Stimulated activated CD4-positive, alpha-beta T cell treated with anti-CD3 and anti-CD28 coated beads, Interleukin-4, amount 100 ng/mL, for 1 hour (primary cell): ENCODE measurements at places on chromosomes 6 and 20.

- no peak for DNase-seq
Observed at GRCh38 chr6:127210725-127211124, 55.9 kb upstream of the RNF146 start.

DNA sequence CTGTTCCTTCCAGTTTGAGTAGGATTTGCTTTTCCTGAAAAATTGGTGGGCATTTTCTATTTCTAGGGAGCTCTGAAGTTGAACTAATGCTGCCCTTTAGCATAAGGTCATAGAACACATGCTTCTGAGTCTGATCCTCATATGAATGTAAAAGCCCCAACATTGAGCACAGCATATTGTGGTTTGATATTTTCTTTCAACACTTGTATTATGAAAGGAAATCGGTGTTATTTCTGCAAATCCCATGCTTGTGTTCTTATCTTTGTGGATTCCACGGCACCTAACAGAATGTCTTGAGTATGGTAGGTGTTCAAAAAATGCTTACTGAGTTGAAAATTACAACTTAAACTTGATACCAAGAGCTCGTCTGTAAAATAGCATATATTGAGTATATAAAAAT lies 85.8 kb downstream of the TRMT11 start:
- DNase-seq: no peak

DNA sequence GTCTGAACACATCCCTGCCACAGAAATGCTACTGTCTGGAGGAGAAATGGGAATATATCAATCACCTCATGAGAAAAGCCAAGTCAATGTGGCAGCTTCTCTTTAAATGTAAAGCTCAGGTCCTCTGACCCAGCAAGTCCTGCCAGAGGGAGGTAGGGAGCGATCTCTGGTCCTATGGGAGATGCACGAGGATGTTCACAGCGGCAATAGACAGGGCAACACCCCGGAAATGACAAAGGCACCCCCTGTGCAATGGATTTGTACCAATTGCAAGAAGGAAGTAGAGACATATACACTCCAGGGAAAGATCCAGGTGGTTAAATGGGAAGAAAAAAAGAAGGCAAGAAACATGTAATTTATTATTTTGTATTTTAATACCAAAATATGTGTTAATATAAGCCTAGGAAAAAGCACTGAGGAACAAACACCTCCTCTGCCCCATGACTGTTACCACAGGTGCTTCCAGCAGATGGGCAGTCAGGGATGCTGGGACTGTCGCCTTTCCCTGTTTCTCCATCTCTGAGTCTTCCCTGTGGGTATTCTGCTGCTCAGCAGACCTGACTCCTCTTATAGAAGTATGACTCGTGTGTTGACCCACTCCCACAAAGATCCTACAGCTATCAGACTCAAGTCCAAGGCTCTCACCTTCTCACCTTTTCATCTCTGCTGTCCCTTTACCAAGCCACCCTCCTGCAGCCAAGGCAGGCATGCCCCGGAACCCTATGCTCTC lies 20.8 kb downstream of the ATP9A start:
- DNase-seq: no peak

DNA sequence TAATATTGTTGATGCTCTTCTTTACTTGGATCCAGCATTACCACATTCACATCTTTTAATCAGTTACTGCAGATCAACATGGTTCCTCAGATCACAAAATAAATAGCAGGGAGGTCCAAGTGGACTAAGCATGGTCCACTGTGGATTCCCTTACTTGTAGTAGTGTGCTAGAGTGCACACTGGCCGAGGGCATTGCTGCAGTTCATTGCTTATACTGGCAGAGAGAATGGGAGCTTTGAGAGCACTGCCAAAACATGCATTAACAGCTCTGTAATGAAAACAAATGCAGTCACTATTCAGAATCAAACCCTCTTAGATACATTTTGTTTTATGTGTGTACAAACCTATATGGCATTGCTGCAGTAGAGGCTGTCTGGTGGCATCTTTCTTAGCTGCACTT lies 471.5 kb downstream of the CD109 start:
- DNase-seq: no peak

- peak; percentile 10 for DNase-seq
Observed at GRCh38 chr20:61896058-61896961, 169.4 kb downstream of the TAF4 start.

DNA sequence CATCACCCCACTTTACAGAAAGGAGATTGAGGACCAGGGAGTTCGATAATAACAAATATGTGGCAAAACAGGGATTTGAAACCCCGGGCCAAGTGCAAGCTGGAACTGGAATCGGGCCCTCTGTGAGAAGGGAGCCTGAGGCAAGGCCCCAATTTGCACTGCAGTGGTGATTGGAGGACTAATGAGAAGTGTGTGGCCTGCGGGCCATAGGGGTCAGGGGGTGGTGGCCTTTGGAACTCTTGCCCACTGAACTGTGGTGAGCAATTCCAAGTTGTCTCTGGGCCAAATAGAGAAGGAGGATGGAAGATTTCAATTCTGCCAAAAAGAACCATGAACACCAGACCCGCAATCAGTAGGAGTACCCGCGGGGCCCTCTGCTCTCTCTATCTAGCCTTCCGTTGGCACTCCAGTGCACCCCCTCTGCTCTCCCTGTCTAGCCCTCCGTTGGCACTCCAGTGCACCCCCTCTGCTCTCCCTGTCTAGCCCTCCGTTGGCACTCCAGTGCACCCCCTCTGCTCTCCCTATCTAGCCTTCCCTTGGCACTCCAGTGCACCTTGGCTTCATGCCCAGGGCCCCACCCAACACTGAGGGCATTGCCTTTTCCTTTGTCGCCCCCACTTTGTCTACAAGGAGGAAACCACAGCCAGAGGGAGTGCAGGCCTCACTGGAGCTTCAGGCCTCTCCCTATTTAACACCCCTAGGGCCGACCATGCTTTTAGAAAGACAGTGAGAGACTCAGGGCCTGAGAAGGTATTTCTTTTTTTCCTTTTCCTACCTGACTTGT lies 6.0 kb upstream of the PTPRA start:
- no peak for DNase-seq

GRCh38 chr6:158910484-158911440 lies 89.2 kb downstream of the RSPH3 start:
- DNase-seq: no peak

DNA sequence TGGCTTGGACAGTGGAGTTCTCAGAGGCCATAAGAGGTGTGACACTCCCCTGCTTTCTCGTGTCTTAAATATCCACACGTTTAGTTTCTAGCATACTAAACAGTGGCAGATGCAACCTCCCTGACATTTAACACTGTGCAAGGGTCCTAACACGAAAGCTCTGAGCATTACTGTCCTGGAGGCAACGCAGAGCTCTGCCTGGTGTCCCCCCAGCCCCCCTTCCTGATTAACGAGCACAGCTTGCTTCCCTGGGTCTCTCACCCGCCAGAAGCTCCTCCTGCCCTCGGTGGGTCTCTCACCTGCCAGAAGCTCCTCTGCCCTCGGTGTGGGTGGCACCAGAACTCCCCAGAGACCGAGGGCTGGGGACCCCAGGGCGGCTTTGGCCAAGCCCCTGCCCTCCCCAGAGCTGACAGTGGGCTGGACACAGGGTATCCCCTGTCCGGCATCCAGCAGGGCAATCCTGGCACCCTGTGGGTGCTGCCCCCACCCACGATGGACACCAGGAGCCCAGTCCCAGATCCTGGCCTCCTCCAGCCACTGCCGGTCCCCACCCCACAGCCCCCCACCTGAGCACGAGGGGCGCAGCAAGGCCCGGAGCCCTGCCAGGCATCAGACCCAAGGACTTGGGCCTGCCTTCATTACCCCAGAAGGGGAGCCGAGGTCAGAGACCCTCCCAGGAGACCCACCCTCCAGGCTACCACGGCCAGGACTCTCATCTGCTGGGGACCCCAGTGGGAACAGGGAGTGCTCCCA lies 12.4 kb upstream of the KCNQ2 start:
- DNase-seq: no peak

DNA sequence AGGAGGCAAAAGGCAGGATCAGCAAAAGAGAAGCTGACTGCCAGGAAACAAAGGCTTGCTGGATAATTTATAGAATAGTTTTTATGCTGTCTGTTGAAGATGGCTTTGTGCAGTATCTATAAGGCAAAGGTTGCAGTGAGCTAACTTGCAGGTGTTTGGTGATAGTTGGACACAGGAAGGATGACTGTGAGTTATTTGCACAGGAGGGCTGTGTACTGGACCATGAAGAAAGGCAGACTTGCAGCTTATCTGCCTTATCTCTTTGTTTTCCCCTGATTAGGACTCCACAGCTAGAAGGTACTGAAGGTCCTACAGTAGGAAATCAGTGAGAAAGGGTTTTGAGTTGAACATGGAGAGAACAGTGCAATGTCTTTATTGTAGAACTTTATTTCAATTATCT lies 2.1 kb downstream of the BTN1A1 start:
- DNase-seq: no peak

DNA sequence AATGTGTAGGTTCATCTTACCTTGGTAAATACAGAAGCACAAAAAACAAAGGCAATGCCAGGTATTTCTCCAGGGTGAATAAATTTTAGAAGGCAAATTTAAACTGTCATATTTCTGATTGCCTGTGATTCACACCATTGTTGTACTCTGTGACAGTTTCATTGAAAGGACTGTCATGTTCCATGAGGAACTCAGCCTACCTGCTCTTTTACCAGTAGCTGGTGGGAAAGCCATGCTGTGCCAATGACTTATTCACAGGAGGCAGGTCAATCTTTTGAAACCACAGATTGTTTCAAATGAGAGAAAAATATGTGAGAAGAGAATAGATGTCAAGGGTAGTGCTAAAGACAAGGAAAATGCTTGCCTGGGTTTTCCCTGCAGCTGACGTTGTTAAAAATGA lies 206.4 kb downstream of the LAMA2 start:
- DNase-seq: no peak

DNA sequence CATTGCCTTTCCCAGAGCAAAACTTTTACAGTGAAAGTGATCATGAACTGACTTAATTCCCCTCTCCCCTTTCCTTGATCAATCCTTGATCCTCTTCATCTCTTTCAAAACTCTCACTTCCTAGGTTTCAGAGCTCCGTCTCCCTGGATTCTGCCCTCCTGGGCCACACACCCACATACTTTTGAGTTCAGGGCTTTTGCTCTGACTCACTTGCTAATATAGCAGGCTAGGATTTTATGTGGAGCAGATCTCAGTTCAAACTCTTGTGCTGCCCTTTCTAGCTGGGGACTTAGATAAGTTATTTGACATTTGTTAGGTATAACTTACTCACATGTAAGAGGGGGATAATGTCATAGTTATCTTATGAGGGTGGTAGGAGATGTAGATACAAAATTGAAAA lies 109.1 kb upstream of the MLIP start:
- no peak for DNase-seq

DNA sequence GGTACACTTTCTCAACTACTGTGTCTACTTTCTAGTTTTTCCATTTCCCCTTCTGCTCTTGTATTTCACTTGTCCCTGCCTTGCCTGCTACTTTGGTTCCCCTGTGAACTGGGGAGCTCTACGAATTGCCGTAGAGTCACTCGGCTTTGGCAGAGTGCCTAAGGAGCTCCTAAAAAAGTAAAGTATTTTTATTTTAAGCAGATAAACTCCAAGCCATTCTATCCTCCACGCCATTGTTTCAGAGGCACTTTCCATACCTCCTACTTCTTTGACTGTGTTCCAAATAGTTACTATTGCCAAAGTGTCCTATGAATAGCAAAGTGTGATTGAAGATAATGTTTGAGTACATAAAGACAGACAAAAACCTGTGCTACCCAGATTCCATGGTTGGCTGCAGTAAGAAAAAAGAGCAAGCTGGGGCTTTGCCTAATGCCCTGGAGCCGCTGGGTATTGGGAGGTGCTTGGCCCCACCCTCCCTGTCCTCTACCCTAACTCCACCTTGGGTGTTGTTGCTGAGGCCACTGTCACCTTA lies 5.1 kb upstream of the MBOAT1 start:
- DNase-seq: no peak

DNA sequence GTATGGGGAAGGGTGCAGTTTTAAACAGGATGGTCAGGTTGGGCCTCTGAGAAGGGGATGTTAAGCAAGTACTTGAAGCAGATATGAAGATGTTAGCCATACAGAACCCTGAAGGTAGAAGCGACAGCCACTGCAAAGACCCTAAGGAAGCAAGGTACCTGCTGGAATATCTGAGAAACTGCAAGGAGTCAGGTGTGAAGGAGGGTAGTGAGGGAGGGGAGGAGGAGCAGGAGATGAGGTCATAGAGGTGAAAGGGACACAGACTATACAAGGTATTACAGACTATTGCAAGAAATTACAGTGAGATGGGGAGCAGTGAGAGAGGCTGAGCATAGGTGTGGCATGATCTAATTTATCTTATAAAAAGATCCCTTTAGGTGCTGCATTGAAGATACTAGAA lies 22.2 kb upstream of the DEFB112 start:
- no peak for DNase-seq

DNA sequence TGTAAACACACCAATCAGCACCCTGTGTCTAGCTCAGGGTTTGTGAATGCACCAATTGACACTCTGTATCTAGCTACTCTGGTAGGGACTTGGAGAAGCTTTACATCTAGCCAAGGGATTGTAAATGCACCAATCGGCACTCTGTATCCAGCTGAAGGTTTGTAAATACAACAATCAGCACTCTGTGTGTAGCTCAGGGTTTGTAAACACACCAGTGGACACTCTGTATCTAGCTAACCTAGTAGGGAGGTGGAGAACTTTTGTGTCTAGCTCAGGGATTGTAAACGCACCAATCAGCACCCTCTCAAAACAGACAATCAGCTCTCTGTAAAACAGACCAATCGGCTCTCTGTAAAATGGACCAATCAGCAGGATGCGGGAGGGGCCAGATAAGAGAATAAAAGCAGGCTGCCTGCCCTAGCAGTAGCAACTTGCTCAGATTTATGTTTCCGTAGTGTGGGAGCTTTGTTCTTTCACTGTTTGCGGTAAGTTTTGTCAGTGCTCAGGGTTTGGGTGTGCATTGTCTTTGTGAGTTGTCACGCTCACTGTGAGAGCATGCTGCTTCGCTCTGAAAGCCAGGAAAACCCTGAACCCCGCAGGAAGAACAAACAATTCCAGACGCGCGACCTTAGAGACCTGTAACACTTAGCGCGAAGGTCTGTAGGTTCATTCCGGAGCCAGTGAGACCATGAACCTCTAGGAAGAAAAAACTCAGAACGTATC lies 37.0 kb downstream of the RIOK1 start:
- DNase-seq: no peak

DNA sequence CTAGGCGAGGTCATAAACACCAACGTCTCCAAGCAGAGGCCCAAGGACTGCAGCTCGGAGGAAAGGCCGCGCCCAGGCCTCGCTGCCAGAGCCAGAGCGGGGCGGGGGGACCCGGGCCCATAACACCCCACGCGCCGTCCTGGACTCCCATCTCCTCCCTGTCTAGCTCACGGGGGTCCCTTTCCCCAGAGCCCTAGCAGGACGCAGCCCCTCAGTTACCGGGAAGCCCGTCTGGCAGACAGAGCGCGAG lies 44.9 kb downstream of the MDFI start:
- DNase-seq: no peak
